ENCODE measurements at places on chromosomes 6 and 20.
A peak's percentile ranks its signal among the peaks of the same experiment; 100 is the strongest.

DNA sequence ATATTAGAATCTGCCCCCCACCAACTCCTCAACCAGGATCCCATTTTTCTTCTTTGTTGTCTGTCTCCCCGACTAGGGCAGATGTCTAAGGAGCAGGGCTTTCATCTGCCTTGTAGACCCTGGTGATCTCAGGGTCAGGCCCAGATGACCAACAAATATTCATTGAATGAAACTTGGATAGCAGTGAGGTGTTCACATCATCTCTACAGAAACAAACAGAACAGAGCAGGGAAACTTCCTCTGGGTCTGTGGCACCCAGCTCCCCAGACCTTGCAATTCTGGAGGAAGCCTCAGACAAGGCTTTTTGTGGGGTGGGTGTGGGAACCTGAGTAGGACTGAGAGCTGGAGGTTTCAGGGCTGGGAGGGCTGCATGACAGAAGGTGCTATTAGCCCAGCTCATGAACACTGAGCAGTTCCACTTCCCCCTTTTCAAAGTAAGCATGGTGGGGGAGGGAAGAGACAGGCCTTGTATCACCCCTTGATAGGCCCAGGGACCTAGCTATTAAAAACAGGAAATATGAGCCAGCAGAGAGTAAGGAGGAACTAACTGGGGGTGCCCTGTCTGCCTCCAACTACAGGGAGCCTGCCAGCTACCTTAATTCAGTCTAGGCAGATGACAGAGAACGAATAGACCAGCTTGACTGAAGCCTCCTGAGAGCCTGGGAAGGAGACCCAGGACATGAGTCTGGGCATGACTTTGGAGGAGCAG lies 37.3 kb upstream of the TOP1 start:
- no peak for DNase-seq

- no peak for DNase-seq
These were observed 227.0 kb downstream of the SYNDIG1 start for GRCh38 chr20:24696396-24696795.

GRCh38 chr6:31285486-31285885 lies 13.6 kb upstream of the HLA-C start:
- no peak for DNase-seq

- DNase-seq, result peak; percentile 69
These were observed 53.9 kb upstream of the TAGAP start for GRCh38 chr6:159098636-159099106.

- DNase-seq, result no peak
These were observed 254.9 kb downstream of the CDKAL1 start for GRCh38 chr6:20789162-20789561.

- no peak for DNase-seq
These were observed 164.1 kb upstream of the SYNDIG1 start for GRCh38 chr20:24305371-24305770.

DNA sequence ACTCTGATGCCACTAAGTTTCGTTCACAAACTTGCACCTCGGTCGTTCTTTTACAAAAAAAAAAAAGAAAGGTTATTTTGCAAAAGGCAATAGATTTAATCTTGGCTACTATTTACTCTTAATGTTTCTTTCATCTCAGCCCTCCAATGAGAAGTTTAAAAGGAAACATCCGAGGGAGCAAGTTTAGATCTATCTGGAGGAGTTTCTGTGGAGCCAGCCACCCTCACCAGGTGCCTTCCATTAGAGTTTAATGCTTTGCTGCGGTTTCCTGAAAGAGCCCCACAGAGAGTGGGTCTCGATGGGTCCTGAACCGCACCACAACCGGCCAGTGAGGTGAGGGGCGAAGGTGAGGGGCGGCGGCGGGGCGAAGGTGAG lies 632 bp downstream of the PRKN start:
- DNase-seq, result no peak

GRCh38 chr6:142118925-142119324 lies 13.8 kb upstream of the GJE1 start:
- DNase-seq, result no peak

DNA sequence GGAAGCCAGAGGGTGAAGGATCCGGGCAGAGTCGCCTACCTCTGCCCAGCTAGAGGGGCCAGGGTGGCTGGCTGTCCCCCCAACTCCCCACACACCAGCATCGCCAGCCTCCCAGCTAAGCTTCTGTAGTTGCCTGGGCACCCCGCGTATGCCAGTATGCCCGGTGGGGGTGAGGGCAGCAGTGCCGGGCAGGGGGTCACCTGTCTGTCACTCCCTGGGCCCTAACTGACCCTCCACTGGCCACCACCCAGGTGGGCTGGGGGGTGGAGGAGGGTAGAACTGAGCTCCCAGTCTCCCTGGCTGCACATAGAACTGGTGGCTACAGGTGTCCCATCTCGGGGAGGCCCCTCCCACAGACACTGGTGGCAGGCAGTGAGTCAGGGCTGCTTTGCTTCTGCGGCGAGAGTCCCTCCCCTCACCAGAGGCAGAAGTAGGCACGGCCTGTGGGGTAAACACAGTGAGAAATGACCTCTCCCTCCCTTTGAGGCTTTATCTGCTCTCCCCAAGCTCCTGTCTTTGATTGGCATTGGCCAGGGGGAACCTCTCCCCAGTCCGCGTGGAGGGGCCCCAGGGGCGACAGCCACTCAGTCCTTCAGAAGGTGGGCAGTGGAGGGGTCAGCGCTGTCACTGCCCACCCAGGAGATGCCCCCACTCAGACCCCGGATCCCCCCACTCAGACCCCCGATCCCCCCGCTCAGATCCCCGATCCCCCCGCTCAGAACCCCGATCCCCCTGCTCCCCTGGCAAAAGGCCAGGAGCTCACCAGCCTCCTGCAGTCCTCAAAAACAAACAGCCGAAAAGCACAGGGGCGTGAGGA lies 2.5 kb downstream of the NTSR1 start:
- DNase-seq, result peak; percentile 42
